Fibroblast of pulmonary artery (primary cell): ENCODE measurements at places on chromosomes 13 and 19.

- DNase-seq: no peak
Measured at GRCh38 chr13:30022796-30023195, 172.4 kb upstream of the UBL3 start.

DNA sequence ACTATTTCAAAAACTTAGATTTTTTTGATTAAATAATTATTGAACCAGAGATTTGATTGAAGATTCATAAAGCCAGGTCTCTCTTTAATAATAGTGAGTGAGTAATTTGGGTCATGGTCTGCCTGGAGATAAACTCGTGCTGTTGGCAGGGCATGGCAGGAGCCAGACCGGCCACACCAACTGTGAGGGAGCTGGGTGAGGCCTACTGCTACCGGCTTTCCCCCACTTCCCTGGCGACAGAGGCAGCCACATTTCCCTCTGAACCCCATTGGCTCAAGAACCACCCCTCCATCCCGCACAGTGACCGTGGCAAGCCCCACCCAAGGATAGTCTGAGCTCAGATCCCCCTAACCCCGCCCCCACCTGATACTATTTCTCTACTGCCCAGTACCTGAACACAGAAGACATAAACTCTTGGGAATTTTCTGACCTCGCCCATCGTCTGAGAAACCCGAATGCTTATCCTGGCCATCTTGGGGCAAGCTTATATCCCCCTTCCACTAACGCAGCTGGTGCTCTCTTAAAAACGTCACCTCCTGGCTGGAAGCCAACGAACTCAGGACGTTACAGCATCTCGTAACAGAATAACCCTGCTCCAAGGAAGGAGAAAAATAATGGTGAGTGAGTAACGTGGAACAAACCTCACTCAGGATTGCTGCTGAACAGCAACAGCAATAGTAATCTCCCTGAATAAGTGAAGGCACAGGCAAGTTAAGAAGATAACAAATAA, 627.6 kb upstream of the PCDH9 start:
- DNase-seq: no peak

DNA sequence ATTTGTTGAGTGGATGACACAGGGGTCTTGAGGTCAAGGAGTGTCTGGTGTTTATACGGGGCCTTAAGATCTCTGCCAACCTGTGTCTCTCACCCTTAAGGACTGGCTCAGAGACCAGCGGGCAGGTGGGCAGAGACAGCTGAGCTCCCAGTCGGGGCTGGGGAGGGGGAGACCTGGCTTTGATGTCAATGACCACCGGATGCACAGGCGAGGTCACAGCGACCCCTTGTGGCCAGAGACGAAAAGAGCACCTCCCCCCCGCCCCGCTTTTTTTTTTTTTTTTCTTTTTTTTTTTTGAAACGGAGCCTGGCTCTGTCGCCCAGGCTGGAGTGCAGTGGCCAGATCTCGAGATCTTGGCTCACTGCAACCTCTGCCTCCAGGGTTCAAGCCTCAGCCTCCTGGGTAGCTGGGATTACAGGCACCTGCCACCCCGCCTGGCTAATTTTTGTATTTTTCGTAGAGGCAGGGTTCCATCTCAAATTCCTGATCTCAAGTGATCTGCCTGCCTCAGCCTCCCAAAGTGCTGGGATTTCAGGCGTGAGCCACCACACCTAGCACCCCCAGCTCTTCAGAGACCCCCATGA, 12.1 kb upstream of the KLK14 start:
- DNase-seq: peak; percentile 12

DNA sequence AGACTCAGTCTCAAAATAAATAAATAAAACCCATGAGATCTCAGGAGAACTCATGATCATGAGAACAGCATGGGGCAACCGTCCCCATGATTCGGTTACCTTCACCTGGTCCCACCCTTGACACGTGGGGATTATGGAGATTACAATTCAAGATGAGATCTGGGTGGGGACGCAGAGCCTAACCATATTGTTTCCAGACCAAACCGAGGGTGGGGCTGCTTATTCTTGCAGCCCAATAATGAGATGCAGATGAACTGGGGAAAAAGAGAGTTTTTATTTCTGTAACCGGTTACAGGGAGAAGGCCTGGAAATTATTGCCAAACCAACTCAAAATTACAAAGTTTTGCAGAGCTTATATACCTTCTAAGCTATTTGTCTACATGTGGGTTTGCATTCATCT, 12.8 kb downstream of the TRAPPC2B start:
- DNase-seq: no peak

DNA sequence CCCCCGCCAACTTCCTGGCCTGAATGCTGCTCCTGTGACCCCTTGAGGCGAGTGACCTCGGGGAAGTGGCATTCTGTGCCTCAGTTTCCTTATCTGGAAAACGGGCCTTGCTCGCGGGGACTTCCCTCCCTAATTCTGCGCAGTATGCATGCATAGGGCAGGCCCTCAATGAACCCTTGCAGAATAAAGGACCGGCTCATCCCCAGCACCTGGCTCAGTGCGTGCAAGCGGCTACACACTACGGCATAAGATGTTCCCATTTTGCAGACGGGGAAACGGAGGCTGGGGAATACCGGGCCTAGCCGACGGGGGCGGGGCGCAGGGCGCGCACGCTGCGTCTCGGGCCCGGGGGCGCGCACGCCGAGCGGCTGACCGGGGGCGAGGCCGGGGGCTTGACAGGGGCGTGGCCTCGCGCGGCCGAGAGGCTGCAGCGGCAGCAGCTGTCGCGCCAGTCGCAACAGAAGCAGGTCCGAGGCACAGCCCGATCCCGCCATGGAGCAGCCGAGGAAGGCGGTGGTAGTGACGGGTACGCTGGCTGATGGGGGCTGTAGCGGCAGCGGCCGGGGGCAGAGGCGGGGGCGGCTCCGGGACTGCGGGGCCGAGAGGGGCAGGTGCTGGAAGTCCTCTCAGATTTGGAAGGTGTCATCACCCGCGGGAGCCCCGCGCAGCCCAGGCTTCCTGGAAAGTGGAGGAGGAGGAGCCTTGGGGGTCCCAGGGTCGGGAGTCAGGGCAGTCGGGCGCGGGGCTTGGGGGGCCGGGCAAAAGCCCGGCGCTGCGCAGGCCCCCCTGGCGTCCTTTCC, at the start of gene PGPEP1:
Gene PGPEP1 (plus strand): TSS at position 409 of the 800 bp plus-strand sequence. CDS start 84 bp downstream, at position 493.
- peak; percentile 61 for DNase-seq

DNA sequence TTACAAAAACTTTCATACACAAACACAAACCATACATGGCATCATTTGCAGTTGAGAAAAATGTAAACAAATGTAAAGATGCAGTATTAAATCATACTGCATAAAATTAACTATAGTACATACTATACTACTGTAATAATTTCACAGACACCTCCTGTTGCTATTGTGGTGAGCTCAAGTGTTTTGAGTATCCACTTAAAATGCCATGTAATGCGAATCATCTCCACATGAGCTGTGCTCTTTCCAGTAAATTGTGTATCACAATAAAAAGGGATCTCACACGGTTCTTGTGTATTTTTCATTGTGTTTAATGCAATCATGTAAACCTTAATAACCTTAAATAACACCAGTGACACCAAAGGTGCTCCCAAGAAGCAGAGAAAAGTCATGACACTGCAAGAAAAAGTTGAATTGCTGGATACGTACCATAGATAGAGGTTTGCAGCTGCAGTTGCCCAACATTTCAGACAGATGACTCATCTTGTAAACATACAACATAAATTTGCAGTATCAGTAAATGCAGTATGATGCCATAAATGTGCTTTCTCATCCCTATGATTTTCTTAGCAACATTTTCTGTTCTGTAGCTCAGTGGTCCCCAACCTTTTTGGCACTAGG, 166.6 kb downstream of the RAP2A start:
- peak; percentile 91 for DNase-seq

GRCh38 chr13:49022472-49023144, 46.9 kb downstream of the FNDC3A start:
- no peak for DNase-seq
